ENCODE measurements at places on chromosomes 5 and 9. TPM values are rescaled to one million over a fixed set of nuclear protein-coding genes. Genes with fewer than 3 reads are reported as not detected.

Gene CATSPER3
- 0.79 TPM for polyA plus RNA-seq

Gene SVEP1
- polyA plus RNA-seq: 32.3 TPM

Gene PDE8B
- 3.3 TPM for polyA plus RNA-seq

Gene SLC36A2
- 0.10 TPM for polyA plus RNA-seq

GRCh38 chr5:142900927-142901326 lies 130.8 kb downstream of the ARHGAP26 start:
- peak; percentile 45 for DNase-seq

DNA sequence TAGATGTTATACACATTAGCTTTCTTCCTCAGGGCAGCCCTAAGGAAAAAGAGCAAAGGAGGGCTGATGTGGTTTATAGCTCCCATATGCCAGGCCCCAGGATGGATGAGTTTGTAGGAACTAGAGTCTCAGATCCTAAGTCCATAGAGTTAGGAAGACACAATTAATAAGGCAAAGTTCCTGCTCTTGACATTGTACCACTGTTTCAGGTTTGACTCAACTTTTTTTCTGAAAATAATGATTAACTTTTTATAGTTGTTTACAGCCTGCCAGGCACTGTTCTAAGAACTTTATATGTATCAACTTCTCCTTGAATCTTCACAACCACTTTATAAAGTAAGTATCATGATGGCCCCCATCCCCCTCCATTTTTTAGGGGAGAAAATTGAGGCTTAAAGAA lies 339.5 kb downstream of the PDE4D start:
- no peak for DNase-seq

Measured in muscle of back (tissue), 13 donors.